ENCODE measurements at places on chromosomes 6 and 20.

DNA sequence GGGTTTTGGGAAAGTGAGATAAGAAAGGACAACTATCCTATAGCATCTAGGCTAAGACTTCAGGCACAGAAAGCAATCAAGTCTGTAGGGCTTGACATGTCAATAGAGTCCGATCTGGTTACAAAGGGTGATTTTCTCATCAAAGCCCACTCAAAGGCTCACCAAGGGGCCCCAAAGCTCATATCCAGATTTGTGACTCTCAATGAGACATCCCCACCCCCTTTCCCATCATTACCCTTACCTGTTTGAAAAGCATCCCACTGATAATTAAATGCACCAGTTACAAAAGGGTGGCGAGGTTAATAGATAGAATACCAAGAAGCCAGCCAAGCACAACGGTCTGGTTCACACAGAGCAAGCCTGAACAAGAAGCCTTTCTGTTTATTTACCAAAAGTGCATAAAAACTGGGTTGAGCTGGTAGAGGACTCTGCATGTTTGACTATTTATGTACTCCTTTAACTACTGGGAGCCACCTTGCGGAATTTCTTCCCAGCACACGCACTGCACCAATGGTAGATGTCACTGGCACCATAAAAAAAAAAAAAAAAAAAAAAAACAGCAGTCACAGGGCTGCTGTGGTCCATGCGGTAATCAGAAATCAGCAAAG lies 6.1 kb downstream of the JAG1 start:
- no peak for DNase-seq

GRCh38 chr6:37230104-37230503 lies 27.5 kb upstream of the TBC1D22B start:
- no peak for DNase-seq

DNA sequence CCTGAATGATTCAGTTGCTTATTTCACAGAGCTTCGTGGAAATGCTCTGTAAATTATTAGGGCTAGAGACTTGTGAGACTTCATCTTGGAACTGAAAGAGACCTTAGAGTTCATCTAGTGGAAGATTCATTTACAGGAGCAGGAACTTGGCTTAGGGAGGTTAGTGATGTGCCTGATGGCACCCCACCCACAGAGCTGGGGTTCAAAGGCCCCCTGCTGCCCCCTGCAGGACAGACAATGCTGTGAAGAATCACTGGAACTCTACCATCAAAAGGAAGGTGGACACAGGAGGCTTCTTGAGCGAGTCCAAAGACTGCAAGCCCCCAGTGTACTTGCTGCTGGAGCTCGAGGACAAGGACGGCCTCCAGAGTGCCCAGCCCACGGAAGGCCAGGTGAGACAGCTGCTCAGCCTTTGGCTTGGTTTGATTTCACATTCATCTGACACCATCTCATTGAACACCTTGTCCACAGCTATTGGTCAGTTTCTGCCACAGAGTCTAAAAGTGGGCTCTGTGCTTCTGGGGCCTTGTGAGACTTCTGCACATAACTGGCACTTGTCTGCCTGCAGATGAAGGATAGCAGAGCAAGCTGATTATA lies 25.1 kb downstream of the MYBL2 start:
- DNase-seq, result no peak

- no peak for DNase-seq
Observed at GRCh38 chr20:21147593-21147992, 21.7 kb downstream of the KIZ start.

- DNase-seq, result no peak
Observed at GRCh38 chr6:143074670-143075318, 14.1 kb downstream of the AIG1 start.

DNA sequence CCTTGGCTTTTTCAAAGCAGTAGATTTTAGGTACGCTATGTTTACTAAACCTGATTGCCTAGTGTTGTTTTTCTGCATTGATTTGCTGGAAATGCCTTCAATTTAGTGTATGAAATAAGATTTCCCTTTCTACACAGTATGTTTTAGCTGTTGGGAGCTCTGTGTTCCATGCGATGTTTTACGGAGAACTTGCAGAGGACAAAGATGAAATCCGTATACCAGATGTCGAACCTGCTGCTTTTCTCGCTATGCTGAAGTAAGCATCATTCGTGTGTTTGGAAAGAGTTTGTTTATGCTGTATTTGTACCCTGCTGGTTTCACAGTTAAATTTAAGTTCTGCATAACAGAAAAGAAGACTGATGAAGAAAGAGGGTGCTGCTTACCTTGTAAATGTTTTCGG lies 1.9 kb downstream of the BTBD3 start:
- DNase-seq, result no peak

GRCh38 chr20:33753763-33754162 lies 22.0 kb downstream of the ZNF341 start:
- DNase-seq, result no peak

GRCh38 chr6:20881365-20881764 lies 347.1 kb downstream of the CDKAL1 start:
- no peak for DNase-seq

DNA sequence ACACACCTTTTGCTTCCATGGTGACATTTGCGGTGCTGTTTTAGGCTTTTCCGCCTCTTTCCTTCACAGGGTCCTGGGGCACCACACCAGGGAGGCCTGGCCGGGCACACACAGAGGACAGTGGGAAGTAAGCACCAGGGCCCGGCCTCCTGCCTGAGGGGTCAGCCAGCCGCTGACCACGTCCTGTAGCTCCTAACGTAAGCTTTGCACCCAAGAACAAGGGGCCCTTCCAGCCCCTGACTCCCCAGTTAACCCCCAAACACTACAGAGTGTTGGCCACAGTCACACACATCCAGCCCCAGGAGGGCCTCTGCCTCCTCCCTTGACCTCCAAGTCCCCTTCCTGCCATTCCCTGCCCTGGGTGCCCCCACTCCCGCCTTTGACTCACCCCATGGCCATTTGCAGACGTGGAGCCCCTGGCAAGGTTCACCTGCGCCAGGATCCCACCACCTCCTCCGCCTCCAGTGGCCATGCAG lies 54.7 kb downstream of the YTHDF1 start:
- no peak for DNase-seq

- no peak for DNase-seq
Observed at GRCh38 chr20:24938498-24938897, 10.6 kb upstream of the CST7 start.

GRCh38 chr6:35967076-35967774 lies 46.3 kb upstream of the SRPK1 start:
- DNase-seq, result no peak

DNA sequence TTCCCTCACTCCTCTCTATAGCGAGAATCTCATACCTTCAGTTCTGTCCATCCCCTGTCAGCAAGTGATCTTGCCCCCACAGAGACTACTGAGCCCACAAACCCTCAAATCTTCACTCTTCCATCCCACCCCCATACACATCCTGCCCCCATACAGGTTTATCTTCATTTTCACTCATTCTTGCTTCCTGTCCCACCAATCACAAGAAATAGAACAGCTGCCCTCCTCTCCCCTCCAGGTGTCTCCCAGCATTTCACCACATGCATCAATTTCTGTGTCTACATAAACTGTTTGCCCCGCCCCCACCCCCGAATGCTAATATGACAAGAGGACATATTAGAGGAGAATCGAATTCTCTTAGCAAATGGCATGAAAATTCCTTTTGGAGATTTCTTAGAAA lies 54.9 kb upstream of the CARMIL1 start:
- DNase-seq, result no peak

GRCh38 chr6:34151321-34152041 lies 5.6 kb upstream of the GRM4 start:
- no peak for DNase-seq

DNA sequence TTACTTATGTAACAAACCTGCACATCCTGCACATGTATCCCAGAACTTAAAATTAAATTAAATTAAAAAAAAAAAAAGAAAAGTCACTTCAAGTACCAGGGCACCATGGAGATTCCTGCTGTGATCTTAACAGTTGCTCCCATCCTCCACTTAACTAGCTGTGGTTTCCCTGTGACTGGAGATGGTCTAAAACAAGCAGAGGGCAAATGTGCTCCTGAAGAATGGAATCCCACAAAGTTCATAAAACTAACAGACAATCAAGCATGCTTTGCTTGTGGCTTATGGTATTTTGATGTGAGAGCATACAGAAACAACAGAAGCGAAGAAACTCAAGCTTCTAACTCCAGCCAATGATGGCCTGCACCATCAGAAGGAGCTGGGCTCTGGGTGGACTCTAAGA lies 153.6 kb upstream of the KCNK16 start:
- DNase-seq, result no peak

GRCh38 chr20:61629602-61630390 lies 377.7 kb downstream of the CDH4 start:
- DNase-seq, result no peak

DNA sequence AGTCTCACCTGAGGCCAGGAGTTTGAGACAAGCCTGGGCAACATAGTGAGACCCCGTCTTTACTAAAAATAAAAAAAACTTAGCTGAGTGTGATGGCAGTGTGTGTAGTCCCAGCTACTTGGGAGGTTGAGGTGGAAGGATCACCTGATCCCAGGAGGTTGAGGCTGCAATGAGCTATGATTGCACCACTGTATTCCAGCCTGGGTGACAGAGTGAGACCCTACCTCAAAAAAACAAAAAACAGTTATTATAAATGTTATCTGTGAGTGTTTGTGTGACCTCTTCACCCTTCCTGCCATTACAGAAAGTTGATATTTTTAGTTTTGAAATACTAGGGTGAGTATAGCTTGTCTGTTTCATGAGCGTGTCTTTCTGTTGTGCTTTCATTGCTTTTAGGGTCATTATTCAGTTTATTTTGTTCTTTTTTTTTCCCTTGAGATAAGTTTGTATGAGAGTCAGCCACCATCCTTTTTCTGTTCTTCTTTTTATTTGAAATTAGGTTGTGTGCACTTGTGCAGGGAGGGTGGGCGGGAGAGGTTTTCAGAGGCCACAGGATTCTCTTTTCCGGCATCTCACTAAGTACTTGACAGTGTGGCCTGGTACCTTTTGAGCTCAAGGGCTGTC lies 26.2 kb downstream of the CDYL start:
- peak; percentile 63 for DNase-seq

DNA sequence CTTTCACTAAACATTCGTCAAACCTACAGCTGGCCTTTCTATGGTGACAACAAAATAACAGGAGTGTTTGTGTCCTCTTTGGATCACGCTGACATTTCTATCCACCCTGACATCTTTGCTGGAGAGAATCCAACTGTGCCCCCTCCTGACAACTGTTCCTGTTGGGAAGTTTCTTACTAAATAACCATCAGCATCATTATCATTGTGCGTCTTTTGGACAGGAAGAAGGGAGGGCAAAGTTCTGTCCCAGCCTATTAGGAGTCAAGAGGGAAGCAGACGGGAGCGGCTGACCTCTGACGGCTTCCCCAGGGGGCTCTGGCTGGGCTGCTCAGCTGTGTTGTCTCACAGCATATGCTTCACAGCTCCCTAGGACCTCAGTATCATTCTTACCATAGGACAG lies 195.9 kb upstream of the SULF2 start:
- no peak for DNase-seq

GRCh38 chr20:18276821-18277220 lies 11.5 kb upstream of the ZNF133 start:
- DNase-seq, result no peak

DNA sequence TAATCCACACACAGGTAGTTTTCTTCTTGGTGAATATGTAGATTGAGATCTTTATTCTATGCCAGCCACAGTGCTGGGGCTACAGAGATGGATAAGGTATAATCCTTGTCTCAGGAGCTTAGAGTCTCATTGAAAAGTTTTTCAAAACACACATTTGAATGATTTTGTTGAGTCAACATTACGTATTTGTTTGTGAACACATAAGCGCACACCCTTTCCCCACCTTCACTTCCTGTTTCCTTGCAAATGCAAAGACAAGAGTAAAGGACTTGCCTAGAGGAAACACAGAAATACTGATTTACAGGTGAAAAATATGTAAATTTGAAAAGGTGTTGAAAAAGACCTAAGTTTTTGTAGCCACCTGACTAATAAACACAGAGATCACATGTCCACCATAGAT lies 27.8 kb downstream of the VAPB start:
- DNase-seq, result no peak

- DNase-seq, result no peak
Observed at GRCh38 chr20:50602432-50603088, 88.8 kb downstream of the RIPOR3 start.

DNA sequence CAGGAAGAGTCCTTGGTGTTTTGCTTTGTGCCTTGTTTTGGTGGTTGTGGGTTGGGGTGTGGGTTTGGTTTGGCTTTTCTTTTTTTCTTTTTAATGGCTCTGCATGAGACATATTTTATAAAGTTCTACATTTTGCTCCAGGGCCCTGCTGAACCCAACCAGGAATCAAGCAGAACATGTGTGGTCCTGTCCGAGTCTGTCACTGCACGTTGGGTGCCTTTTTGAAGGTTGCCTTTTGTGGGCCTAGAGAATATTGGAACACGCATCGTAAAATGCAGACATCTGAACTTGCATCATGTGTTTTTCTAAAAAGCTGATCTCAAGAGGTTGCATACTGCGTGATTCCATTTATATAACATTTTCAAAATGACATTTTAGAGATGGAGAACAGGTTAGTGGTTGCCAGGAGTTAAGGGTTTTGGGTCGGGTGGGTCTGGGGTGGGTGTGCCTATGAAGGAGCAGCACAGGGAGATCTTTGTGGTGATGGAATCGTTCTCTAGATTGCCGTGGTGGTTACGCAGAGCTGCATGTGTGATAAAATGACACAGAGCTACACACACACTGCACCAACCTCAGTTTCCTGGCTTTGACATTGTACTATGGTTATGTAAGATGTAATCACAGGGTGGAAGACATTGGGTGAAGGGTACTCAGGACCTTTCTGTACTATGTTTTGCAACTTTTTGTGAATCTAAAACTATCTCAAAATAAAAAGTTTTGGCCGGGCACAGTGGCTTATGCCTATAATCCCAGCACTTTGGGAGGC lies 80.2 kb downstream of the EYA2 start:
- no peak for DNase-seq

GRCh38 chr6:33161354-33162331 lies 30.6 kb downstream of the COL11A2 start:
- no peak for DNase-seq

GRCh38 chr20:59120919-59121318 lies 42.7 kb upstream of the ZNF831 start:
- DNase-seq, result no peak
